Omental fat pad (tissue), 4 donors: ENCODE measurements at places on chromosomes 16 and 17. TPM values are rescaled to one million over a fixed set of nuclear protein-coding genes. Genes with fewer than 3 reads are reported as not detected.

- no peak for DNase-seq
These were observed 13.6 kb downstream of the TMEM220 start for GRCh38 chr17:10716218-10716617.

- no peak for DNase-seq
These were observed 6.0 kb upstream of the ARL5C start for GRCh38 chr17:39171933-39172332.

GRCh38 chr17:29760279-29761039 lies 137.7 kb upstream of the CORO6 start:
- no peak for DNase-seq

GRCh38 chr16:73553941-73554660 lies 506.2 kb upstream of the ZFHX3 start:
- no peak for DNase-seq

Gene TP53TG3B
- total RNA-seq = not detected

Gene WFIKKN1
- total RNA-seq = 0.25 TPM

Gene CLUH
- total RNA-seq = 167 TPM

DNA sequence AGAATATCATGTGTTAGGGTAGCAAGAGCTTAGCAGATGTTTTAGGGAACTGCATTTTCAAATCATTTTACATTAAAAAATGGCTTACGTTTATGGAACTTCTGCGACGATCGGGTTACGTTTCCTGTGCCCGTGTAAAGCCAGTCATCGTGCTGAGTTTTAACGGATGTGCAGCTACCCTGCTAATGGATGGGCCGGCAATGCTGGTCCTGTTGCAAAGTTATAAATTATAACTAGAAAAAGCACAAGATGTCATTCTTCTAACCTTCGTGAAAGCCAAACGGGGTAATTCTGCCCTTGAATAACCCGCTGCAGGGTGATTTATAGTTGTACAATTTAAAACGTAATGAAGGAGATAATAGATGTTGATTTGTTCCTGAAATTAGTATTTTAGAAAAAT lies 339.2 kb downstream of the WWOX start:
- DNase-seq = no peak

- no peak for DNase-seq
These were observed 40.6 kb upstream of the HOXB13 start for GRCh38 chr17:48769009-48769675.

DNA sequence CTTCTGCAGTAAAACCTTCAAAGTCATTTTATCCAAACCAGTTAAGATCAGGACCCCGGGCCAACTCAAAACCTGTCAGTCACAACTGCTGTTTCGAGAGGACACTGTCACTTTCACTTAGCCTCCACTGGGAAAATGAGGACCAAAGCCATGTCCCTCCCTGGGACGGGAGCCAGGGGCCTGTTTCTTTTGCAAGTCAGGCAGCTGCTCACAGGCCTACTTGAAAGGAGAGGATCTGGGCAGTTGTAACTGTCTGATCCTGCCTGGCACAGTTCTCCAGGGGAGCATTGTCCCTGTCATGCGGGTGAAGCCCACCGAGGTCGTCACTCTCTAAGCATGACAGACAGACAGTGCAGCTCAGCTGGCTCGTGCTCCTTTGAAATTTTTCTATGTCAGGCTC lies 276.2 kb downstream of the NPIPA8 start:
- no peak for DNase-seq

Gene C17orf78
- not detected for total RNA-seq

Gene SLC6A4
- 1.3 TPM for total RNA-seq

Gene ZKSCAN2
- total RNA-seq = 3.5 TPM

DNA sequence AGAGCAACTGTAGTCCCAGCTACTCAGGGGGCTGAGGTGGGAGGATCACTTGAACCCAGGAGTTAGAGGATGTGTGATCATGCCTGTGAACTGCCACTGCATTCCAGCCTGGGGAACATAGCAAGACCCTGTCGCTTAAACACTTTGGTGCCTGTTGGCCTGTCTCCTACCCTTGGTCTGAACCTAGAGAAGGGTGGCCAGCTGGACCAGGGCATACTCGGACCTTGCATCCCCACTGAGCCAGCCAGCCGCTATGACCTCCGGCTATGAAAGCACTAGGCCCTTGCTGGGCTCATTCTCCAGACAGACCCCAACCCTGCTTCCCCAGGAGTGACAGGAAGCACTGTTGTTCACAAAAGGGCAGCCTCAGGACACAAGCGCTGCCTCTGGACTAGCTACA lies 4.6 kb downstream of the IFT20 start:
- no peak for DNase-seq

DNA sequence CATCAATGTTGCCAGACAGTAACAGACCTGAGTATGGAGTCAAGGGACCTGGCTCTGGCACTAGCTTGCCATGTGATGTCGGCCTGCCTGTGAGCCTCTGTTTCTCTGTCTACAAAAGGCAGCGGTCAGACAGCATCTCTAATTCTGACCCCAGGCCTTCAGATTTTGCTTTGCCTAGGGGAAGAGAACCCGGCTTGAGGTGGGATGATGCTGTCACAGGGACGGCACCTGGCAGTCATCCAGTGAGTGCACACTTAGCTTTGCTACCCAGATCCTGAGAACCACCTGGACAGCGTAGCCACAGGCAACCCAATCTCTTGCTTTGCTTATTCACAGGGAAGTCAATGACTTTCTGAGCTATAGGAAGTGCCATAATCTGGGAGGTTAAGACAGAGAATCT lies 135.2 kb upstream of the SALL1 start:
- DNase-seq = no peak

Gene SLC35G6
- total RNA-seq = not detected

GRCh38 chr16:58614212-58614611 lies 15.4 kb downstream of the CNOT1 start:
- no peak for DNase-seq

Gene ITGAD
- total RNA-seq = 0.47 TPM

- DNase-seq = peak; percentile 65
These were observed 1.8 kb downstream of the TNS4 start for GRCh38 chr17:40499551-40500189.

- no peak for DNase-seq
These were observed 24.0 kb downstream of the CMC2 start for GRCh38 chr16:80982646-80983045.

GRCh38 chr16:64900019-64900418 lies 221.8 kb downstream of the CDH11 start:
- no peak for DNase-seq

DNA sequence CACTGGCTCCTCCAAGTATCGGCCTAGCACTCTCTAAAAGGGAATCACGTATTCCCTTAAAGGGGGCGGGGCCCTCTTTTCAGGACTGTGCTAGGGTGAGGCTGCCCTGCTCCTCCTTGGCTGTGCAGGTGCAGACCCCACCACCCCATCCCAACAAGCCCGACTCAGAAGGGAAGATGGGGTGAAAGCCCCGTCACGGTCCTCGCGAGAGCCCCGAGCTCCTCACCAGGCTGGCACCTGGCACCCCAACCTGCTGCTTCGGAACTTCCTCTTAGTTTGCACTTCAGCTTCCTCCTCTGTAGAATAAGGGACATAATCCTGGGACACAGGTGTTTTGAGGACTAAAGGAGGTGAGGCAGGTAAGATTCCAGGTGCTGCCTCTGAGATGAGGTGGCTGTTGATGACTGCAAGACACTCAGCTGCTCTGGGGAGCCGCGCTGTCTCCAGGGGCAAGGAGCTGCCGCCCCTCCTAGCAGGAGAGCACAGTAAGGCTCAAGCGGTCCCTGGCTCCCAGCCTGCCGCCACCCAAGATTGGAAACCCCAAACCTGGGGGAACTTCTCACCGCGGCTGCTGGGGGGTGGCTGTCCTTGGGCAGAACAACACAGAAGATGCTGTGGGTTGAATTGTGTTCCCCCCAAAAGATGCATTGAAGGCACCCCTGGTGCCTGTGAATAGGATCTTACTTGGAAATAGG lies 88.8 kb downstream of the MGAT5B start:
- DNase-seq = no peak

- no peak for DNase-seq
These were observed 12.0 kb upstream of the CLUH start for GRCh38 chr17:2723505-2723996.

DNA sequence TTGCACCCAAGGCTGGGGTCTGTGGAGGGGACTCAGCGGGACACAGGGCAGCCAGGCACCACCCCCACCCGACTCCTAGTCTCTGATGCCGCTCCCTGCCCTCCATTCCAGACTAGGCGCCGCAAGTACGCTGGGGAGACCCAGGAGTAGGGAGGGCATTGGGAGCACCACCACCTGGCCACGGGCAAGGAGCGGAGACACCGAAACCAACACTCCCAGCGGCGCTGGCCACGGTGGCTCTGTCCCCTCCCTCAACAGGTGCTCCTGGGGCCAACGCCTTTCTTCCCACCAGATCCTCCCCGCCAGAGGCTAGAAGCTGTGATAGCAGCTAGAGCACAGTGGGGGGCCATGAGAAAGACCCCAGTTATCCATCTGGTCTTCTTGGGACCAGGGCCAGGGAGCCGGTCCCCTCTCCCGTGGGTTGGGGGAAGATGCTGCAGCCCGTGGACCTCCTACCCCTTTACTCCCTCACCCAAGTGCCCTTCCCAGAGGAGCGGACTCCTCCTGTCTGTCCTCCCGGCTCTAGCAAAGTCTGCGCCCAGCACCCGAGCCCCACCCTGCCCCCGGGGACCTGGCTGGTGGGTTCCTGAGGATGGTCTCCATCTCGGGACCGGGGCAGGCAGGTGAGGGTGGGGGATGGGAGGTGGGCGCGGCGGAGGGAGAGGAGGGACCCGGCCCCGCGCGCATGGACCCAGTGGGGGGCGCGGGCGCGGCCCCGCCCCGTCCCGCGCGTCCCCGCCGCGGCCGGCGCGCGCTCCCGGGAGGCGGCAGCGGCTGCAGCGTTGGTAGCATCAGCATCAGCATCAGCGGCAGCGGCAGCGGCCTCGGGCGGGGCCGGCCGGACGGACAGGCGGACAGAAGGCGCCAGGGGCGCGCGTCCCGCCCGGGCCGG lies at the start of gene SYNGR3:
Gene SYNGR3 (plus strand): TSS at position 762 of the 892 bp plus-strand sequence. CDS start 133 bp downstream, outside the sequence.
- DNase-seq = no peak

DNA sequence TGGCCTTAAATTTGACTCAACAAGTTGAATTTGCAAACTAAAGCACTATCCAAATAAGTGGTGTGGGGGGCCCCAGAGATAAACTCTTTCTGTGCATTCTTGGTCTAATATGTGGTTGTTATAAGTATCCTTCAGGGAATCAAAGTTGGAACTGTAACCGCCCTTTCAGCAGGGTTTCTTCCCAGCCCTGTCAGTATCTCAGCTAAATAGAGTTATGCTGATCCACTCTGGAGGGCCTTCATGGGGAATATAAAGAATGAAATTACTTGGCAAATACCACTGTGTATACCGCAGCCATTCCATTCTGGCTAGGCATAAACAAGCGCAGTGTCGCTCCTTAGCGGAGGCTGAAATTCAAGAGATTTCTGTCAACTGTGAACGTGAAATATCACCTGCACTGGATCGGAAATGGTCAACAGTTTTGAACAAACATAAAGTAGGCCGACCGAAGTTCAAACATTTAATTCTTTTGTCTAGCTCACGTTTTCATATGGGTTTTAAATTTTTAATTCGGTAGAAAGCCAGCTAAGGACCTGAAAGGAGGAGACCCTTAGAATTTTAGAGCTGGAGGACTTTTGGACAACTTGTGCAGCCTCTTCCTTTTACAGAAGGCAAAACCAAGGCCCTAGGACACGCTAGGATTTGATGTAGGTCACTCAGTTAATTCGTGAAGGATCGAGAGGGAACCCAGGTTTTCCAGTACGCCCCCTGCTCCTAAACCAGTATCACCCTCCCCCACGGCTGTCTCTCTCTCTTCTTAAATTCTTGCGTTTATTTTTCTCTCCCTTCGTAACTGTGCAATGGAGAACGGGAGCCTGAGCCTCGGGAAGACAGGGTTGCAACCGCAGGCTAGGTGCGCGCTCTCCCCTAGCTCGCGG lies 74.7 kb downstream of the CHD9 start:
- DNase-seq = no peak

Gene KDM6B
- 20.6 TPM for total RNA-seq

GRCh38 chr17:73910206-73910605 lies 266.0 kb upstream of the SDK2 start:
- DNase-seq = no peak

DNA sequence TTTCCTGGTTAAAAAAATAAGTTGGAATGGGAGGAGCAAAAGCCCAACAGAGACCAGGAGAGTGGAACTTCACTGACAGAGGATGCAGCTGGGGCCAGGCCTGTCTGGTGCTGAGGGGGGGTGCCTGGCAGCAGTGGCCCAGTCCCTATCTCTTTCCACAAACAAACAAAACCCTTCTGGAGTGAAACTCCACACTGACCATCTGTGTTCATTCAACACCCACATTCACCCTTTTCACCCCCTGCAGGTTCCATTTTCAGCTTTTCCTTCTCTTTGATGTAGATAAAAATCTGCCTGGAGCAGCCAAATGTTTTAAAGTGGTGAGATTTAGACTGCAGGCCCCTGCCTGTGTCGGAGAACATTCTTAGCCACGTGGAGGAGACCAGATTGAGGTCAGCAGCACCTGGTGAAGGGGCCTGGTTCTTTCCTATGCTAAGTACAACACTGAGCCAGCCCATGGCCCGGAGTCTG lies 161.4 kb upstream of the CDH11 start:
- no peak for DNase-seq

DNA sequence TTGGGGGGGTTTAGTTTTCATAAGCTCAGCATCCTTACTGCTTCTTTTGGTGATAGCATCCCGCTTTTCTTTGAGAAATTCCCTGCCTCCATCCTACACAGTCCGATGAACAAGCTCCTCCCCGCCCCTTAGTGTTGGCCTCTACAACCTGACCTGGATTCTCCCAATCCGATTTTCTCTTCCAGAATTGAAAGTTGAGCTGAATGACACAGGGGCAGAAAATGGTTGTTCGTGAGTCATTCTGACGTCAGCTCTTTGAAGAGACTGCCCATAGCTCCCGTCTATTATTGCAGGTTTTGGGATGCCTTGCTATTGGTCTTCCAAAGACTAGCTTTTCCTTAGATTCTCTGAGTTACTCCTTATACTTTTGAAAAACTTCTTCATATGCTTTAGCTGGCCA lies 279.7 kb downstream of the SLC39A11 start:
- DNase-seq = no peak

Gene ABCA3
- total RNA-seq = 9.4 TPM

GRCh38 chr16:22421136-22421535 lies 46.7 kb upstream of the CDR2 start:
- no peak for DNase-seq
